OCI-LY7 (cell line): ENCODE measurements at places on chromosomes 13 and 19. TPM values are rescaled to one million over a fixed set of nuclear protein-coding genes. Genes with fewer than 3 reads are reported as not detected.

ATXN8OS gene
- not detected in 2 replicates for total RNA-seq

CYP2B6 gene
- total RNA-seq, result not detected in 2 replicates

KLK4 gene
- total RNA-seq, result not detected in 2 replicates

LRRC63 gene
- not detected in 2 replicates for total RNA-seq

PSG3 gene
- total RNA-seq, result not detected in 2 replicates

KIR3DL2 gene
- total RNA-seq, result not detected in 2 replicates

ERICH6B gene
- total RNA-seq, result not detected in 2 replicates

DNA sequence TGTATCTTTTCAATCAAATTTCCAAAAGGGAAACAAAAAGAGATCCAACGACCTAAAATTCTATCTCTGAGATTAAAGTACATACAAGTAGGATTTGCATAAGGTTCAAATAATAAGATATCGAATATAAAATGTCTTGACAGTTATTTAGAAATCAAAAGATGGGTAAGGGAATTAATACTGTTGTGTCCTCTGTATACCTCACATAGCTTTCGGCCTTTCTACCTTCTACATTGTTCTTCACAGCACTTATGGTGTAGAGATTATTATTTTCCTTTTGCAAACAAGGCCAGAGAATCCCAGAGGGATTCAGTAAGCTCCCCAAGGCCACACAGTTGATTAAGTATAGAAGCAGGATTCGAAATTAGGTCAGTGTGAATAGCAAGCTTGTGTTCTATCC is 403.6 kb downstream of the SPRY2 start:
- no peak for DNase-seq

GRCh38 chr19:11555246-11555645 is 3.8 kb downstream of the ELOF1 start:
- DNase-seq, result no peak

- no peak for DNase-seq
Observed at GRCh38 chr13:25881136-25881926, 170.5 kb downstream of the SHISA2 start.

GRCh38 chr19:35419805-35420204 is 28.3 kb upstream of the FFAR2 start:
- no peak for DNase-seq

DNA sequence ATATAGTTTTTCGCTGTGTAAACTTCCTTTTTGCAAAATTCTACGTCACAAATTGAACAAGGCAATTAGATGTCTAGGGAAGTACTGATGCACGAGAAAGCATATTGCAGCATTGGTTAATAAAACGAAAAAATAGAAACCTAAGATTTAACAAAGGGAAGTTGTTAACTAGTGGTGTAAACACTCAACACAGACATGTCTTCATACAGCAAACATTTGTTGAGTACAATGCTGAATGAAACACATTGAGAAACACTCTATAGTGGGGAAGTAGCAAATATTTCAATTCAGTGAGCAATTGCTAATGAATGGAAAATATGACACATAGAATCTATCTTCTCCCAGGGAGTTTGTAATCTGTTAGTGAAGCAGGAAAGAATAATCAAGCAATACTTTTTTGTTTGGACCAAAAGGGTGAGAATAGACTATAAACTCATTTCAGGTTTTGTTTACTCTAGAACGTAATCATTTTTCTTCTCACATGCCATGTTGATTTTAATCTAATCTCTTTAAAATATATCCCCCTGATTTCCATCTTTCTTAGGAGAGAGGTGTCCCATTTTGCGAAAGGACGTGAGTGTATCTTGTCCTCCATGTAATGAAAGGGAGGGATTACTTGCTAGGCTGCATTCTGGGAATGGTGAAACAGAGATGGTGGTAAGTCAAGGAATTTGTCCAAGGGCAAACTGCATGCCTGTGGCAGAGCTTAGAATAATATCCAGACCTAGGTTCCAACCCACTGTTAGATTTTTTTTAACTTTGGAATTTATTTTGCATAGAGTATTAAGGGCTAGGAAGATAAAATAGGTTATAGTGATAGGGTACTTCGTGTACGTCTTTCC is 1.7 kb upstream of the ANKRD10 start:
- no peak for DNase-seq
